ENCODE measurements at places on chromosomes 3 and 15. TPM values are rescaled to one million over a fixed set of nuclear protein-coding genes. Genes with fewer than 3 reads are reported as not detected.

GRCh38 chr3:195159814-195160165 is 111.2 kb downstream of the XXYLT1 start:
- no peaks in the 10 kb centered on the region for H3K27me3 ChIP-seq
- no peak overlapping the region for H3K4me3 ChIP-seq
- no peaks in the 10 kb centered on the region for H3K36me3 ChIP-seq

- H3K36me3 ChIP-seq, result no peaks in the 10 kb centered on the region
- no peak within 1 kb of the TSS for H3K4me3 ChIP-seq
- no peak for DNase-seq
Observed at GRCh38 chr3:151278230-151278629, at the start of gene P2RY14. Gene P2RY14, minus strand, starts transcription at chr3:151278542. Its CDS starts 64,226 bp downstream, at chr3:151214316.

- no peak overlapping the region for H3K4me3 ChIP-seq
- no peaks in the 10 kb centered on the region for H3K36me3 ChIP-seq
- no peak overlapping the region for H3K27ac ChIP-seq
- no peak for DNase-seq
- H3K4me1 ChIP-seq, result no peaks in the 10 kb centered on the region
Observed at GRCh38 chr15:37034835-37035748, 65.3 kb downstream of the MEIS2 start.

- no peaks in the 10 kb centered on the region for H3K36me3 ChIP-seq
- no peak overlapping the region for H3K27ac ChIP-seq
- no peaks in the 10 kb centered on the region for H3K4me1 ChIP-seq
- DNase-seq, result no peak
Observed at GRCh38 chr3:118527514-118528044, 507.1 kb downstream of the IGSF11 start.

- H3K27me3 ChIP-seq, result no peaks in the 10 kb centered on the region
- H3K4me1 ChIP-seq, result peaks cover 2% of the 10 kb centered on the region
- no peak for DNase-seq
- H3K36me3 ChIP-seq, result no peaks in the 10 kb centered on the region
Observed at GRCh38 chr15:95247071-95247984, 1016.0 kb downstream of the MCTP2 start.

DNA sequence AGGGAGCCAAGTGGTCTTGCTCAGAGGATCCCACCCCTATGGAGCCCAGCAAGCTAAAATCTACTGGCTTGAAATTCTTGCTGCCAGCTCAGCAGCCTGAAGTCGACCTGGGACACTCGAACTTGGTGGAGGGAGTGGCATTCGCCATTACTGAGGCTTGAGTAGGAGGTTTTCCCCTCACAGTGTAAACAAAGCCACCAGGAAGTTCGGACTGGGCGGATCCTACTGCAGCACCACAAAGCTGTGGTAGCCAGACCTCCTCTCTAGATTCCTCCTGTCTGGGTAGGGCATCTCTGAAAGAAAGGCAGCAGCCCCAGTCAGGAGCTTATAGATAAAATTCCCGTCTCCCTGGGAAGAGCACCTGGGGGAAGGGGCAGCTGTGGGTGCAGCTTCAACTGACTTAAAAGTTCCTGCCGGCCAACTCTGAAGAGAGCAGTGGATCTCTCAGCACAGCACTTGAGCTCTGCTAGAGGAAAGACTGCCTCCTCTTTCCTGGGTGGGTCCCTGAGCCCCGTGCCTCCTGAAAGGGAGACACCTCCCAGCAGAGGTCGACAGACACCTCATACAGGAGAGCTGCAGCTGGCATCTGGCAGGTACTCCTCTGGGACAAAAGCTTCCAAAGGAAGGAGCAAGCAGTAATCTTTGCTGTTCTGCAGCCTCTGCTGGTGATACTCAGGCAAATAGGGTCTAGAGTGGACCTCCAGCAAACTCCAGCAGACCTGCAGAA is 576.3 kb upstream of the NECTIN3 start:
- no peaks in the 10 kb centered on the region for H3K36me3 ChIP-seq
- H3K27me3 ChIP-seq, result no peaks in the 10 kb centered on the region
- no peak overlapping the region for H3K27ac ChIP-seq

DNA sequence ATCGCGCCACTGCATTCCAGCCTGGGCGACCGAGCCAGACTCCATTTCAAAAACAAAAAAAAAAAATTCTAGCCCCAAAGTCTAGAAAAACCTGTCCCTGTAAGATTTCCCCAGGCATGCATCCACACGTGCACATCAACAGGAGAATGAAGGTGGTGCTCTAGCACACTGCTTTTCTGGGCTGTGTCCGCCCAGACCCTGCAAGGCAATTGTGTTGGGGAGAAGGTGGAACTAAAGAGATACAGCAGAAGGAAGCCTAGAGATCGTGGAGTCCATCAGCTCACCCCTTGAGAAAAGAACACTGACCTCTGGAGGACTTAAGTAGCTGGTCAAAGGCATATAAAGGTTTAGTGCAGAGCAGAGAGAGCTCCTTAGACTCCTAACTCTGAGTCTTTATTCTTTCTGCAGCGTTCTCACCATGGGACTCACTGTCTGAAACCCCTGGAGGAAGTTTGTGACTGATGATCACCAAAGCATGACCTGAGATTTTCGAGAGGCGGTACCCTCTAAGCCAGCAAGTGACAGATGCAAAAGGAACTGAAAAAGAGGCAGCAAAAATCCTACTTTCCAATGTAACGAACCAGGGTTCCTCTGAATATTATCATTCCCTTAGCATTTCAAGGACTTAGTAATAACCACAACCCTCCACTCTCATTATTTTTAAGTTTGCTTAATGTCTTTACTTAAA is 179.8 kb downstream of the MEX3B start:
- DNase-seq, result no peak
- H3K4me3 ChIP-seq, result no peak overlapping the region
- H3K27ac ChIP-seq, result no peak overlapping the region
- H3K36me3 ChIP-seq, result no peaks in the 10 kb centered on the region

GRCh38 chr15:23038726-23039142 is 635 bp downstream of the TUBGCP5 start:
- H3K4me1 ChIP-seq, result no peaks in the 10 kb centered on the region
- DNase-seq, result no peak
- H3K27ac ChIP-seq, result no peak overlapping the region

DNA sequence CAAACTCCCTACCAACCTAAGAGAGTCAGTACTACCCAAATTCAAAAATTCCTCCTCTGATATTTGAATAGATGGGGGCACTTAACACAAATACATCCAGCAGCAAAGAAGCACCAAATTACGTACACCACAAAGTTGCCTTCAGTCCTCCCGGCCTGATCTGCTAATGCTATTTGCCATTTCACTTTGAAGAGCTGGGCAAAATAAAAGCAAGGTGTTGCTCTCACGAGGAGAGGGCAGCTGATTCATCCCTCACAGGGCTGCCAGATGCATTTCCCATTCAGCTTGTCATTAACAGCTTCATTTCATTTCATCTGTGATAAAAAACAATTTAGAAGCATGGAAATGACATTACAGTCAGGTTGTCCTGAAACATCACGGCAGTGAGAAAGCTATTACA is 283.4 kb upstream of the VEPH1 start:
- DNase-seq, result no peak
- H3K4me3 ChIP-seq, result no peak overlapping the region
- H3K4me1 ChIP-seq, result peaks cover 4% of the 10 kb centered on the region
- no peaks in the 10 kb centered on the region for H3K36me3 ChIP-seq
- peak overlapping the region; percentile 28 for H3K27ac ChIP-seq

GANC gene
- 51.6 TPM for total RNA-seq

- no peaks in the 10 kb centered on the region for H3K27me3 ChIP-seq
- no peak for DNase-seq
- no peaks in the 10 kb centered on the region for H3K36me3 ChIP-seq
- no peaks in the 10 kb centered on the region for H3K4me1 ChIP-seq
Observed at GRCh38 chr3:131883711-131884407, 151.0 kb downstream of the CPNE4 start.

CCDC39 gene
- total RNA-seq, result not detected

- DNase-seq, result no peak
- H3K36me3 ChIP-seq, result no peaks in the 10 kb centered on the region
- no peaks in the 10 kb centered on the region for H3K4me1 ChIP-seq
- no peaks in the 10 kb centered on the region for H3K27me3 ChIP-seq
- H3K27ac ChIP-seq, result no peak overlapping the region
Observed at GRCh38 chr15:41804361-41804760, 23.5 kb upstream of the JMJD7 start.

- no peaks in the 10 kb centered on the region for H3K27me3 ChIP-seq
- no peak overlapping the region for H3K27ac ChIP-seq
- H3K4me1 ChIP-seq, result peaks cover 5% of the 10 kb centered on the region
- no peak for DNase-seq
Observed at GRCh38 chr15:58443308-58443707, 11.5 kb downstream of the LIPC start.

- no peak overlapping the region for H3K27ac ChIP-seq
- no peak for DNase-seq
- no peaks in the 10 kb centered on the region for H3K4me1 ChIP-seq
- no peaks in the 10 kb centered on the region for H3K27me3 ChIP-seq
- no peak overlapping the region for H3K4me3 ChIP-seq
Observed at GRCh38 chr3:113186566-113186965, 24.8 kb upstream of the BOC start.

- H3K4me3 ChIP-seq, result no peak overlapping the region
- H3K4me1 ChIP-seq, result no peaks in the 10 kb centered on the region
- no peak overlapping the region for H3K27ac ChIP-seq
- DNase-seq, result no peak
- no peaks in the 10 kb centered on the region for H3K36me3 ChIP-seq
Observed at GRCh38 chr3:119359476-119360326, 65.5 kb downstream of the ARHGAP31 start.
